ENCODE measurements at places on chromosomes 5 and 9. TPM values are rescaled to one million over a fixed set of nuclear protein-coding genes. Genes with fewer than 3 reads are reported as not detected.

DNA sequence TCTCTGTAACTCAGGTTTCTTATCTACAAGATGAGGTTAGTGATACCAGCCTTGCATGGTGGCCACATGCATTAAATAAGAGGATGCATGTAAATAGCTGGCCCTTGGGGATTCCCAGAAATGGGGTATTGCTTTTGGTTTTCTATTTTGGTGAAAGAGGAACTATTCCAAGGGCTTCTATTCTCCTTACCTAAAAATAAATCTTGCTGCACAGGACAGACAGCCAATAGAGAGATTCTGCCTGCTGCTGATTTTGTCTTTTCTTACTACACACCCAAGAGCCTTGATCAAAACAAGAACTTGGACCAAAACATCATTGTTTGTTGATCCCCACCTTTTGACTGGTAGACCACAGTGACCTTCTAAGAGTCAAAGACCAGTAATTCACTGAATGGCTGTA lies 161.8 kb downstream of the PJA2 start:
- peaks cover 36% of the 10 kb centered on the region for H3K27me3 ChIP-seq
- no peak overlapping the region for H3K27ac ChIP-seq
- H3K36me3 ChIP-seq = peaks cover 17% of the 10 kb centered on the region
- DNase-seq = no peak
- H3K4me3 ChIP-seq = no peak overlapping the region

- H3K4me1 ChIP-seq = peaks cover 40% of the 10 kb centered on the region
- peak overlapping the region; percentile 85 for H3K4me3 ChIP-seq
- H3K36me3 ChIP-seq = peaks cover 4% of the 10 kb centered on the region
- peak overlapping the region; percentile 94 for H3K27ac ChIP-seq
- peak; percentile 75 for DNase-seq
These were observed 42.2 kb upstream of the FSD1L start for GRCh38 chr9:105405514-105406131.

GRCh38 chr9:69036799-69037198 lies 1.2 kb downstream of the FXN start:
- no peak for DNase-seq
- H3K4me3 ChIP-seq = peak overlapping the region; percentile 98
- H3K27ac ChIP-seq = peak overlapping the region; percentile 87
- H3K27me3 ChIP-seq = no peaks in the 10 kb centered on the region

PCDHB9 gene
- total RNA-seq = 0.05 TPM

- no peaks in the 10 kb centered on the region for H3K4me1 ChIP-seq
- H3K27ac ChIP-seq = no peak overlapping the region
- no peak overlapping the region for H3K4me3 ChIP-seq
- no peak for DNase-seq
These were observed 91.2 kb upstream of the PRR16 start for GRCh38 chr5:120372899-120373298.

DNA sequence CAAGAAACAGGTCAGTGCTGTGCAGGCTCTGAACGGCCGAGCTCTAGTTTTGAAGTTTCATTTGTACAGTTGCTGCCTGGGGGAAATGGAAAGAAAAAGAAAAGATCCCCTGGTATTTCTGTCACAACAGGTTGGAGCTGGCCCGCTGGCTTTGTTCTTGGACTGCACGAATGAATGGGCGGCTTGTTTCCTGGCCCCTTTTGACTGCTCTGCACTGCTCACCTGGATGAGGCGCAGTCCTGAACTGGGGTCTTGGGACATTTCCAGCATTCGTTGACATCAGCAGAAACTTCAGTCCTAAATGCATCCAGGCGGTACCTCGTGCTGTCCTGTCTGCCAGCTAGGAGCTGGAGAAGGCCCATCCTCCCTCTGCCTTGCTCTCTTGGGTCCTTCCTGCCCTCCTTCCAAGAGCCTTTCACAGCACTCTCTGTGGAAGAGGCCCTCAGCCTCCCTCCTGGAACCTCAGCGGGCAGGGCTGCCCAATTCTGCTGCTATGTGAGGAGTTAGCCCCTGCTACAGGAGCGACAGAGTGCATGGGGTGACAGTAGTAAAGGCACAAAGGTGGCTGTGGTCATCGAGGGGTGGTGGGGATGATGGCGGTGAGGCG lies 189.2 kb downstream of the FSTL4 start:
- H3K36me3 ChIP-seq = no peaks in the 10 kb centered on the region
- DNase-seq = no peak
- H3K27ac ChIP-seq = no peak overlapping the region
- H3K27me3 ChIP-seq = peaks cover 23% of the 10 kb centered on the region
- H3K4me3 ChIP-seq = no peak overlapping the region

DNAH5 gene
- total RNA-seq = not detected

DNA sequence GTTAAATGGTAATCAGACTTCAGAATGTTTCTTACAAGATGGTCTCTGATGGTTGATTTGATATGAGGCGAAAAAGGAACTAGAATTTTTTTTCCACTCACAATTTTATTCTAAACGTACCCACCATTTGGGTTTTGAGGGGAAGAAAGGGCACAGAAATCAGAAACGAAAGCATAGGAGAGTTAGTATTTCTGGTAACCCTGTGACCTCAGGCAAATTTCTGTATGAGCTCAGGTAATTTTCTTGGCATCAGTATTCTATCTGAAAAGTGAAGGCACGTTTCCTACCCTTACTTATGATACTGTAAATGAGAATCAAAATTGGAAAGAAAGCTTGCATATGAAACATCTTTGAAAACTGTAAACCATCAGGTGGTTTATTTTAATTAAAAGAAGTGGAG lies 26.5 kb downstream of the TMEFF1 start:
- H3K36me3 ChIP-seq = no peaks in the 10 kb centered on the region
- H3K4me1 ChIP-seq = no peaks in the 10 kb centered on the region
- no peak overlapping the region for H3K27ac ChIP-seq
- no peak for DNase-seq
- no peak overlapping the region for H3K4me3 ChIP-seq
- H3K27me3 ChIP-seq = no peaks in the 10 kb centered on the region

ADRA1B gene
- total RNA-seq = not detected
